ENCODE measurements at places on chromosomes 5 and 9.

- no peak for DNase-seq
Observed at GRCh38 chr9:117365438-117365837, 49.4 kb downstream of the ASTN2 start.

DNA sequence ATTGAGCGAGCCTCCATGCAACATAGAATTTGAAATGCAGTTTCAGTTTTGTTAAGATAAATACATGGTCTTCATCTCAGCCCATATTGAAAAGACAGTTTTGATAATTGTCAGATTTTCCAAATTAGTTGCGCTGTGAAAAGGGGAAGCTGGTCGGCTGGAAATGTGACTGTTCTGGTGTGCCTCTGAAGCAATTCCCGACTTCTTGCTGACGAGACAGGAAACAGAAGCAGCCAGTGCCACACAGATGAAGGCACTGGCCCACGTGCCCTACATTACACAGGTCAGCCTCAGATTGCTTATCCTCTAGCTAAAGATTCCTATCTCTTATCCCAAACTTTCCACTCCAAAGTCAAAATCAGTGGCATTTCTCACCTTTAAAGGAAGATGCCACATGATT is 214.1 kb upstream of the TLE4 start:
- no peak for DNase-seq

DNA sequence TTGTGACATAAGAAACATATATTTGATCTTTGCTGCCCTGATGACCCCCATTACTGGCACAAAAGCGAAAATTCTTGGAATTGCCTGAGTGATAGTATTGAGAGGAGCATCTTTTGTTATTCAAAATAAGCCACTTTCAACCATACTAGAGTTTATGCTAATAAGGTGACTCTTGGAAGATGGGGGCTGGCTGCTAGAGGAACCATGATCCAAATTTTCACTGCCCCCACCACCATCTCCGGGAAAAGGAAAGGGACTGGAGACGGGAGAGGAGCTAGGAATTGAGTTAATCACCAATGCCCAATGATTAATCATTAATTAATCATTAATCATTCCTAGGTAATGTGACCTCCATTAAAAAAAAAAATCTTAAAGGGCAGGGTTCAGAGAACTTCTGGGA is 25.6 kb downstream of the FBXW11 start:
- no peak for DNase-seq

DNA sequence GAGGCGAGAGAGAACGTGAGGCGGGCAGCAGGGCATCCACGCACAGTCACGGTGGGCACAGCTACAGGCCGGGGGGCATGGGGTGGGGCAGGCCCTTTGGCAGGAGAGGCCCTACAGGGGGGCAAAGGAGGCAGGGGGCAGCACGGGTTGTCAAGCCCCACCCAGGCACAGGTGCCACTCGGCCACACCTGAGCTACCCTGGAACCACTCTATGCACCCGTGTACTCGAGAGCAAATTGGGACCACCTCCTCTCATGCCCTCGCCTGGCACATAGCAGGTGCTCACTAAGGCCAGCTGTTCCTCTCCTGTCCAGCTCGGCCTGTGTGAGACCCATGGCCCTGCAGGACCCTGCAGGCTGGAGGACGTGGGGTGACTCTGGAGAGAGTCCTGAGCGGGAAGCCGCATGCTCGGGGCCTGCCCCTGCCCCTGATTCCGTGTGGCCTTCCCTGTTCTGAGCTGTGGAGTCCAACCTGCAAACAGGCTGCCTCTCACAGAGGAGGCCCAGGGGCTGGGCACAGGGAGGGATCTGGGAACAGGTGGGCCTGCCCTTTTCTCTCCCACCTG is 31.4 kb upstream of the SARDH start:
- no peak for DNase-seq

DNA sequence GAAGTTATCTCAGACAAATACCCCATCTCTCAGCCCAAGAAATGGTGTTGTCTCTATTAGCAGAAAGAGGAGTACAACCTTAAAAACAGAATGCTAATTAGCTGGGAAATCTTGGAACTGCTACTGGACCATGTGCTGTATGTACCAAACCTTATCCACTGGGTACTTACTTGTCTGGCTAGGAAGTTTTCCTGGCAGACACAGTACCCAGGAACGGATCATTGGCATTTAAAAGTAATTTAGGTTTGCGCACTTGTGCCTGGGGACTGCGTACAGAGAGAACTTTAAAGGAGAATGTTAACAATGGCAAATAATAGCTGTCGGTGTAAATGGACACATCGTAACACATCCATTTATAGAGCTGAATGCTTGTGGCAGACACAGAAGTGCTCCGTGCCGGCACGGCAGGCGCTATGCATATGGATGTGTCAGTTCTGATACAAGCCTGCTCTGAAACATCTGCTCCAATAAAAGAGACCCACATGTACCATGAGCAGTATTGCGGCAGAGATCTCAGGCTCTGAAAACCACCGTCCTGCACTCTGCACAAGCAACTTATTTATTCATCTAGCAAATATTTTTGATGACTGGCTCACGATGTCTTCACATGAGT is 290.6 kb upstream of the PANK3 start:
- no peak for DNase-seq

- no peak for DNase-seq
Observed at GRCh38 chr5:130705368-130705767, 459.7 kb downstream of the HINT1 start.

- no peak for DNase-seq
Observed at GRCh38 chr9:137052998-137053943, 590 bp downstream of the ENTPD2 start.

GRCh38 chr5:10622810-10623209 is 58.9 kb downstream of the ANKRD33B start:
- no peak for DNase-seq

DNA sequence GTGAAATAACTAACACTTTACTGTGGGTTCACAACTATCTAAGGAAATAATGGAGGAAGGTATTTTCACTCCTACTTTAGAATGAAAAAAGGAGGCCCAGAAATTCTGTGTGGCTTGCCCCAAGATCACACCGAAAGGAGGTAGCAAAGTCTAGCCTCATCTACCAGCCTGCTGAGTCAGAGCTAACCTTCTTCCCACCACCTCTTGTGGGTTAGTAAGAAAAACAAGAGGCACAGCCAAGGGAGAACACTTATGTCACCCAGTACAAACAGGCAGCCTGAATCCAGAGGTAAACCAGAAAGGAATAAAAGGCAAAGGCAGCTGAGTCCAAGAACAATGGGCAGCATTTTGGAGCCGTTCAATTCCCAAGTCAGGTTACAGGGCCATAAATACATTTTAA is 91.9 kb upstream of the RASEF start:
- no peak for DNase-seq

GRCh38 chr5:178786417-178786816 is 56.0 kb upstream of the ZNF354A start:
- no peak for DNase-seq
